Myocyte (in vitro differentiated cells): ENCODE measurements at places on chromosomes 5 and 9. TPM values are rescaled to one million over a fixed set of nuclear protein-coding genes. Genes with fewer than 3 reads are reported as not detected.
A peak's percentile ranks its signal among the peaks of the same experiment; 100 is the strongest.

DNA sequence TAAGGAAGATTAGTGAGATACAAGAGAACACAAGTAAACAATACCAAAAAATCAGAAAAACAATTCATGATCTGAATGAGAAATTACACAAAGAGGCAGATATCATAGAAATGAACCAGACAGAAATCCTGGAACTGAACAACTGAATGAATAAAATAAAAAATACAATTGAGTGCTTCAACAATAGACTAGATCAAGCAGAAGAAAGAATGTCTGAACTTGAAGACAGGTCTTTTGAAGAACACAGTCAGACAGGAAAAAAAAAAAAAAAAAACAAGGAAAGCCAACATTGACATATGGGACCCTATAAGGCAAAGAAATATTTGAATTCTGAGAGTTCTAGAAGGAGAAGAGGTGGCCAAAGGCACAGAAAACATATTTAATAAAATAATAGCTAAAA lies 115.2 kb downstream of the ZDHHC21 start:
- DNase-seq = no peak

The FGF1 gene
- total RNA-seq = 0.52 and 1.8 TPM in 2 replicates

The PTAR1 gene
- total RNA-seq = 40.3 and 55.1 TPM in 2 replicates

GRCh38 chr9:134390537-134390936 lies 64.3 kb downstream of the RXRA start:
- no peak for DNase-seq

The LCN1 gene
- not detected in 2 replicates for total RNA-seq

DNA sequence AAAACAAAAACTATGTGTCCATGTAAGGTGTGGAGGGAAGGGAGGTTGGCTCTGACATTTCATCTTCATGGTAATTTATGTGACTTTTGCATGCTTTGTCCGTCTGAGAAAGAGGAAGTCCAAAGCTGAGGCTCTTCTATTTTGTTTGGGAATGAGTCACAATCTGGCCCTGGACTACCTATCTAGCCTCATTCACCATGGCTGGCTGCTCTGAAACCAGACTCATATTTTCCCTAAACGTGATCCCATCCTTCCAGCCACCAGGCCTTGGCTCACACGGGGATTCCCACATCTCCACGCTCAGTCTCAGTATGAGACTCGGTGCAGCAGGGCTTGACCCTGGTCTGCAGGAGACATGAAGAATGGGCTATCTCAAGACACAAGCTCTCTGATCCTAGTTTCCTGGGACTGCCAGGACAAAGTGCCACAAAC lies 672.8 kb downstream of the ACTL7B start:
- DNase-seq = peak; percentile 35

The UBE2D2 gene
- total RNA-seq = 89.1 and 130 TPM in 2 replicates

The PCDHB5 gene
- 0.36 and 1.0 TPM in 2 replicates for total RNA-seq

DNA sequence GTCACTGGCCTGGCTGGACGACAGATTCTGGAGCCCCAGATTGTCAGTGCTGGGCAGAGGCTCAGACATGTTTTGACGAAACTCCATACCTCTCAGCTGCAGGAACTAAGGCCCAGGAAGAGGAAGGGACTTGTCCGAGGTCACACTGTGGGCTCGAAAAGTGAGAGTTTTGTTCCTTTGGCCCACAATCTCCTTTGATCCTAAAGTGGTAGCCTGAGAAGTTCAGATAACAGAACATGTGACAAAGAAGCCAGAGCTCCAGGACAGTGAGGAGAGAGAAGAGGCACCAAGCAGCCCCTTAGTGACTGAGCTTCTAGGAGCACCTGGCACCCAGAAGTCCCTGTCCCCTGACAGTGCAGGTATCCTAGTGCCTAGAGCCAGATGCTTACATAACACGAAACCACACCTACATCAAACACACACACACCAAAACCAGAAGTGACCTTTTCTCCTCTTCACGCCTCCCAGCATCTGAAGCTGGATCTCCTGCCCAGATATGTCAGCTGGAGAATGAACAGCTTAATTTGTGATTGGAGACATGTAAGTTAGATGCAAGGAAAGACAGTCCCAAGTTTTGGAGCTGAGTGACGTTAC lies 88.9 kb downstream of the ADRB2 start:
- DNase-seq = no peak

DNA sequence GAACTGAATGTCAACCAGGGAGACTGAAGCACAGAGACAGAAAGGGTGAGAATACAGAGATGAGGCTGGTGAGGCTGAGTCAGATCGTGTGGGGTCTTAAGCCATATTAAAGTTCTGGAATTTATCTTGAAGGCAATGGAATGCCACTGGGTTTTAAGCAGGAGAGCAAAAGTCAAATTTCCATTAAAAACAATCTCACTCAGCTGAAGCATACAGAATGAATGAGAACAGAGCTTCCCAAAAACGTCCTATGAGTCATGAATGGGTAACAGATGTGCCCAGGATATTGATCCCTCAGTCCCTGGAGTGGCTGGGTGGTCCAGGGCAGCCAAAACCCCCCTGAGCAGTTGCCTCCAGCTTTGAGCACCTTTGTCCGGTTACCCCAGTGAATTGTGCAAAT lies 44.9 kb downstream of the PFDN1 start:
- peak; percentile 32 for DNase-seq

DNA sequence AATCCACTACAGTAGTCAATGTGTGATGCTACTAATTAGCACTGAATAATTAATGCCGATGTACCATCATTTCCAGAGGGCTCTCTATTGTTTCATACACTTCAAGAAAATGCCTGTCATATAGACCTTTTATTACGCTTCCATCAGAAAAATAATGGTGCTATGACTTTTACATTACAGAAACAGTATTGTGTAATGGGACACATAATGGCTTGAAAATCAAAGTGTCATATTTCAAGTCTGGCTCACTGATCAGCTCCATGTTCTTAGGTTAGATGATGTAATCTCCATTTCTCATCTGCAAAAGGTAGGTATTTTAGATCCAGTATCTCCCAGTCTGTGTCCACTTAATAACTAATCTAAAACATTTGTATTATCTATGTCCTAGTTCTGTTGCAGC lies 990.6 kb upstream of the TYRP1 start:
- no peak for DNase-seq

The PCDHB3 gene
- total RNA-seq = 4.2 and 4.7 TPM in 2 replicates

GRCh38 chr5:137734962-137735554 lies 831 bp downstream of the KLHL3 start:
- no peak for DNase-seq

DNA sequence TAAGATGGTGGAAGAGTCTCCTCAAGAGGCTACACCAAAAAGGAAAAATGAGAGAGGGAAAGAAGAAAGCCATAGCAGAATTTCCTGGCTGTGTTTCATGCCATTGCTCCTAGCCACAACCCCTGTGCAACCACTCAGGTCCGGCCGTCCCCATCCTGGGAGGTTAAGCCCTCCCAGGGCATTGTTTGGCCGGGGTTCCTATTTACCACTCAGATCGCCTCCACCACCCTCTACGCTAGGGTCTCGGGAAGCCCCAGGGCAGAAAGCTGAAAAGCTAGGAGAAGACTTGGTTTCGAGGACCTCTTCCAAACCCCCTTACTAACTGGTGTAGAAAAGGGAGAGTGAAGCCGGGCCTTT lies 715 bp downstream of the RC3H2 start:
- peak; percentile 53 for DNase-seq

The GPBP1 gene
- 66.9 and 83.7 TPM in 2 replicates for total RNA-seq

GRCh38 chr9:81397481-81398381 lies 291.6 kb downstream of the TLE1 start:
- no peak for DNase-seq

The CAMK2A gene
- total RNA-seq = 5.0 and 8.6 TPM in 2 replicates

DNA sequence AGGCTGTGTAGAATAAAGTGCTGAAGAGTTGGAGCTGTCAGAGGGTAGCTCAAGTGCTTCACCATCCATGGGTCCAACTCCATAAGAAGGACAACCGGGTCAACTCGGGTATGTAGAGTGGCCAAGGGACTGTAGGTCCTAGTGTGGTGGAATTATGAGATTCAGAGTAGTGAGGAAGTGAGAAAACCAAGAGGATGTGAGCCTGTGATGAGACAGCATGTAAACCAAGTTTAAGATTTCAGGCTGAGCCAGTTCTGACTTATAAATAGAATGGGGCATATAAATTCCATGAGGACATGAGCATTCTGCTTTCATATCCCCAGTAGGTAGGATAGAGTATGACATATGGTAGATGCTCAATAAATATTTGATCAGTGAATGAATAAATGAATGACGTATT lies 96.3 kb downstream of the CFAP95 start:
- DNase-seq = no peak

- DNase-seq = no peak
Measured at GRCh38 chr5:38339446-38339845, 81.1 kb downstream of the EGFLAM start.

GRCh38 chr5:152990217-152990616 lies 500.3 kb upstream of the GRIA1 start:
- DNase-seq = no peak

- DNase-seq = no peak
Measured at GRCh38 chr9:123722378-123722777, 207.5 kb downstream of the DENND1A start.

The SLC34A1 gene
- total RNA-seq = not detected in 2 replicates

The NMUR2 gene
- not detected in 2 replicates for total RNA-seq

The MARVELD2 gene
- not detected in 2 replicates for total RNA-seq

GRCh38 chr5:98993512-98993911 lies 64.7 kb upstream of the CHD1 start:
- no peak for DNase-seq

The SHOC1 gene
- total RNA-seq = not detected in 2 replicates

GRCh38 chr9:129320575-129321285 lies 142.7 kb upstream of the IER5L start:
- peak; percentile 81 for DNase-seq

- no peak for DNase-seq
Measured at GRCh38 chr5:140509898-140510297, 37.6 kb upstream of the EIF4EBP3 start.

The GBGT1 gene
- 1.4 and 5.9 TPM in 2 replicates for total RNA-seq

The HAND1 gene
- total RNA-seq = not detected in 2 replicates

The CCL27 gene
- total RNA-seq = not detected in 2 replicates

DNA sequence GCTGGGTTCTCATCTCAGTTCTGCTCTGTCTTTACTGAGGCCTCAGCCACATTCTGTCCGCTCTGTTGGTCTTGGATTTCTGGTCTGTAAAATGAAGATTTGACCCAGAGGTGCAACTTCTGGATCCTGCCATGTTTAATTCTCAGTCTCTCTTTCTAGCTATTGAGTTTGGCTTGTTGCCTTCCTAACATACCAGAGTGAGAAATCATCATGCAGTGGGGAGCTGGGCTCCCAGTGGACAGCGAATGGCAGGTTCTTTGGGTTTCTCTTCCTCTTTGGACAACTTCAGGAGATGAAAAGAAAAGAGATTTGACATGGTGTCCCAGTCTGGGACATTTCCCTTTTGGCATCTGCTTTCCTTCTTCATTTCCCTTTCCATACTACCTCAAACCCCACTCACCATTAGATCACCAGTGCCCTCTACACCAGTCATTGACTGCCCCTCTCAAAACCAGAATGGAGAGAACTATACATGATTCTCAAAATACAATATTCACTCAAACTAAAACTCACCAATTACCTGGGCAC lies 334.7 kb downstream of the ACTL7B start:
- peak; percentile 67 for DNase-seq

- no peak for DNase-seq
Measured at GRCh38 chr9:89207026-89207425, 28.4 kb upstream of the SHC3 start.

The DMGDH gene
- total RNA-seq = 0.48 and 1.5 TPM in 2 replicates

The FOXD4L6 gene
- total RNA-seq = 0.05 TPM in 1 of 2 replicates, not detected in the other

GRCh38 chr9:71742703-71743102 lies 25.6 kb downstream of the CEMIP2 start:
- DNase-seq = no peak

The EFNA5 gene
- 8.2 and 18.2 TPM in 2 replicates for total RNA-seq
